Prostate gland (tissue), 2 donors: ENCODE measurements at places on chromosomes 6 and 20. TPM values are rescaled to one million over a fixed set of nuclear protein-coding genes. Genes with fewer than 3 reads are reported as not detected.

DNA sequence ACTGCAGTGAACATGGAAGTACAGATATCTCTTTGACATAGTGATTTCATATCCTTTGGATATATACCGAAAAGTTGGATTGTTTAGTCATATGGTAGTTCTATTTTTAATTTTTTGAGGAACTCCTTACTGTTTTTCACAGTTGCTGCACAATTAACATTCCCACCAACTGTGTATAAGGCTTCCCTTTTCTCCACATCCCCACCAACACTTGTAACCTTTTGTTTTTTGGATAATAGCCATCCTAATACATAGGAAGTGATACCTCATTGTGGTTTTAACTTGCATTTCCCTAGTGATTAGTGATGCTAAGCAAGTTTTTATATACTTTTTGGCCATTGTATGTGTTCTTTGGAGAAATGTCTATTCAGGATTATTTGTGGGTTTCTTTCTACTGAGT, 45.1 kb upstream of the TENT5A start:
- no peaks in the 10 kb centered on the region for H3K36me3 ChIP-seq
- no peaks in the 10 kb centered on the region for H3K4me1 ChIP-seq
- no peak overlapping the region for H3K27ac ChIP-seq
- H3K27me3 ChIP-seq: no peaks in the 10 kb centered on the region
- no peak overlapping the region for H3K4me3 ChIP-seq

DNA sequence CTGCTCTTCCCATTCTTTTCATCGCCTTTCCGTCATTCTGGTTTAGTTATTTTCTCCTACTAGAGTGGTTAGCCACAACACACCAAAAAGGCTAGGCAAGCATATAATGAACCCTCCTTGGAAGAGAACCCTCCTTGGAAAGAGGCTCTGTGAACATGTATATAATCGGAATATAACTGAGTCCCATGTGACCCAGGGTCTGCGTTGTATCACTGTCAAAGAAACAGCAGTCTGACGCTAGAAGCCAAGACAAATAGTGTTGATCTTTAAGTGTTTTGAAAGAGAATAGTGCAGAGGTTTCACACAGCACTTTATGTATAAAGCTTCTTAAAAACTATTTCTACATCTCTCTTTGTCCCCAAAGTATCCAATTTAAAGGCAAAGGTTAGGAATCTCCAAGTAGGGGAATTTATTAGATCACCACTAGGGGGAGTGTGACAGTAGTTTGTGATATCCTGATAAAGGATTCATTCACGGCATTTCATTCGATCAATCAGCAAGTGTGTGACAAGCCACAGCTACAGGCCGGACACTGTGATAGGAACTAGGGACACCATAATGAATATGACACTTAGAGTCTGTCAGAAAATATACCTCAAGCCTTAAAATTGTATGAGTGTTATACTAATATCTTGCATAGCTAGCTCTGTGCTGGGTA, 395.3 kb downstream of the CD109 start:
- H3K4me3 ChIP-seq: no peak overlapping the region
- H3K27ac ChIP-seq: no peak overlapping the region
- H3K4me1 ChIP-seq: no peaks in the 10 kb centered on the region
- no peaks in the 10 kb centered on the region for H3K27me3 ChIP-seq

DNA sequence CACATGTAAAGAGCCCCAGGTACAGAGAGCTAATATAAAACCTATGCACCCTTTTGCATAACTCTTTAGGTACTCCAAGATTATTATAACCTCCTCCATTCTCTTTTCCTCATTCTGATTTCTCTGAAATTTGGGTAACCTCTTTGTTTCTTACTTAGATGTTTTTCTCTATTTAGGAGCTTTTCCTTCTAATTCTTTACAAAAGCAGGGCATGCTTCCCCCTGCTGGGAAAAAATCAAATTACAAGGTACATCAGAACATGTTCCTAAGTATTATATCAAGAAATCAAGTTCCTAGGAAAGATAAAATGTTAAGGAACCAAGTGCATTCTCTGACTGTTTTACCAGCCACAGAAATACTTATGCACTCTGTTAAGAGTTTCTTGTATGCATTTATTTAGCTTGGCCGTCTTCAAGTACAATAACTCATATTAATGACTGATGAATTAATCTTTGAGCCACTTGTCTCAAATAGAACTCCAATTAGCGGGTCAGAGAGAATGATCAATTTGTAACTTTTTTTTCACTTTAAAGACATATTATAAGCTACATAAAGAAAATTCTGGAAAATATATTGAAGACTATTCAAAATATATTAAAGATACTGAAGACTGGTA, 2.1 kb downstream of the KHDRBS2 start:
- H3K36me3 ChIP-seq: no peaks in the 10 kb centered on the region
- no peak overlapping the region for H3K27ac ChIP-seq
- H3K4me1 ChIP-seq: no peaks in the 10 kb centered on the region
- peaks cover 6% of the 10 kb centered on the region for H3K27me3 ChIP-seq

Gene ANGPT4
- total RNA-seq: 1.2 TPM

DNA sequence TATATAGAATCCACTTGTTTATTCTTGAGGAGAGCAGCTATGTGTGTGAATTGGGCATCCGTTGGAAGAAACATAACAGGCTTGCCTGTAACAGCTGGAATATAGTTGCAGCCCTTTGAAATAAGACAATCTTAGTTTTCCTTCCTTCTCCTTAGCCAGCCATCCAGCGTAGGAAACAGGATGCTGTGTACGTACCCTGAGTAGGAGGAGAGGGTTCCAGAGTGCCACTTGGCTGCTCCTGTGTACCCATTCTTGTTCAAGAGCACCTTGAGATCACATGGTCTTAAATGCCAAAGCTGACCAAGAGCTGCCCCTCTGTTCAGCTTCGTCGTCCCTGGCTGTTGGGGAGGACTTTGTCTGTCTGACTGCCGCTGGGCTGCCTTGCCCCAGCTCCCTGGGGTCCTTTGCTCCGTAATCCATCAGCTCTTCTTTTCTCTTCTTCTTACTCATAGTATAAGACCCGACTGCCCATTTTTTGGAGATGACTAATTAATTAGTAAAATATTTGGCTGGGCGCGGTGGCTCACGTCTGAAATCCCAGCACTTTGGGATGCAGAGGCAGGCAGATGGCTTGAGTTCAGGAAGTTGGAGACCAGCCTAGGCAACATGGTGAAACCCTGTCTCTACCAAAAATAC, 49.0 kb downstream of the RREB1 start:
- DNase-seq: no peak
- no peak overlapping the region for H3K27ac ChIP-seq
- H3K4me3 ChIP-seq: no peak overlapping the region
- H3K27me3 ChIP-seq: no peaks in the 10 kb centered on the region
- H3K4me1 ChIP-seq: peaks cover 7% of the 10 kb centered on the region

DNA sequence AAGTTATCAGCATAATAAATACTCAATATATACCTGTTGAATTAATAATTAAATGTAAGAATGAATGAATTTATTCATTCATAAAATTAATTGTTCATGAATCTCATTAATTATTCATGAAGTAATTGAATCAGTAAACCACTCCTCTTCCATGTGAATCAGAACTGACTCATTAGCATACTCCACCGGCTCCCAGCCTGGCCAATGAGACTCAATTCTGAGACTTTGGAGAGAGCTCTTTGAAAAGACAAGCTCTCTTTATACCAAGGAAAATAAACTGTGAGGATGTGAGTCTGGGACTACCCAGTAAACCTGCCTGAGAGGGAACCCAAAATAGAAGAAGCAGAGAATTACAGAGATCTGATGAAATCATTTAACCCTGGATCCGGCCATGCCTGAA, 8.4 kb upstream of the SLC2A10 start:
- no peak for DNase-seq
- no peaks in the 10 kb centered on the region for H3K36me3 ChIP-seq
- no peaks in the 10 kb centered on the region for H3K4me1 ChIP-seq
- no peak overlapping the region for H3K4me3 ChIP-seq
- no peaks in the 10 kb centered on the region for H3K27me3 ChIP-seq
